Pancreas (tissue), 10 donors: ENCODE measurements at places on chromosomes 3 and 15. TPM values are rescaled to one million over a fixed set of nuclear protein-coding genes. Genes with fewer than 3 reads are reported as not detected.

The TASOR gene
- polyA plus RNA-seq: 18.5 TPM

The CHRD gene
- 96.7 TPM for polyA plus RNA-seq

The CASR gene
- polyA plus RNA-seq: 24.6 TPM

The IFT80 gene
- 12.0 TPM for polyA plus RNA-seq

The RAB6B gene
- polyA plus RNA-seq: 3.1 TPM

The PLA2G4B gene
- 46.1 TPM for polyA plus RNA-seq

The RPL29 gene
- 1,829 TPM for polyA plus RNA-seq

The SLC27A2 gene
- polyA plus RNA-seq: 1.5 TPM

The PROK2 gene
- not detected for polyA plus RNA-seq

The ZNF502 gene
- polyA plus RNA-seq: 3.3 TPM

The PTX3 gene
- polyA plus RNA-seq: 2.1 TPM

The BCHE gene
- 1.4 TPM for polyA plus RNA-seq

The FBXO22 gene
- 7.1 TPM for polyA plus RNA-seq

The TTLL13 gene
- 2.4 TPM for polyA plus RNA-seq

The SEMA6D gene
- polyA plus RNA-seq: 8.9 TPM

The ECE2 gene
- polyA plus RNA-seq: 25.4 TPM

The PLA2G4D gene
- polyA plus RNA-seq: 0.04 TPM

The ITIH1 gene
- polyA plus RNA-seq: 1.1 TPM

The PEX5L gene
- 1.1 TPM for polyA plus RNA-seq

The CYP1A2 gene
- not detected for polyA plus RNA-seq

The PRRT3 gene
- polyA plus RNA-seq: 2.5 TPM

The EMC7 gene
- 38.0 TPM for polyA plus RNA-seq

The DNAH12 gene
- polyA plus RNA-seq: 6.1 TPM

The TUSC7 gene
- not detected for polyA plus RNA-seq

The TYRO3 gene
- polyA plus RNA-seq: 7.3 TPM

The MINAR1 gene
- polyA plus RNA-seq: 1.1 TPM

The GHSR gene
- polyA plus RNA-seq: 0.27 TPM

The SKOR1 gene
- 0.54 TPM for polyA plus RNA-seq

The BTLA gene
- polyA plus RNA-seq: not detected

The ACVR2B gene
- 1.3 TPM for polyA plus RNA-seq

The CHST2 gene
- 0.49 TPM for polyA plus RNA-seq

The AHSG gene
- polyA plus RNA-seq: 0.30 TPM

The MFN1 gene
- polyA plus RNA-seq: 24.5 TPM

The CPN2 gene
- not detected for polyA plus RNA-seq

The CHCHD6 gene
- 10.9 TPM for polyA plus RNA-seq

The CFAP100 gene
- not detected for polyA plus RNA-seq

The CYP8B1 gene
- polyA plus RNA-seq: not detected

The TRAT1 gene
- polyA plus RNA-seq: not detected

The GOLGA6A gene
- polyA plus RNA-seq: not detected

The PODXL2 gene
- polyA plus RNA-seq: 6.0 TPM

The DOCK3 gene
- 0.57 TPM for polyA plus RNA-seq

The FBLN2 gene
- 4.4 TPM for polyA plus RNA-seq

The SLC12A1 gene
- polyA plus RNA-seq: not detected

The TMC3 gene
- 0.05 TPM for polyA plus RNA-seq

The AMT gene
- 31.4 TPM for polyA plus RNA-seq

The RBP2 gene
- 1.0 TPM for polyA plus RNA-seq

The IFT57 gene
- 10.4 TPM for polyA plus RNA-seq

The COL7A1 gene
- 9.9 TPM for polyA plus RNA-seq

The CLDN16 gene
- 0.09 TPM for polyA plus RNA-seq

The RHOV gene
- polyA plus RNA-seq: 11.9 TPM

The CCDC39 gene
- polyA plus RNA-seq: 0.16 TPM

The MORF4L1 gene
- 55.0 TPM for polyA plus RNA-seq

The ADGRG7 gene
- polyA plus RNA-seq: not detected

The PTPRG gene
- polyA plus RNA-seq: 2.8 TPM

The NRROS gene
- polyA plus RNA-seq: 1.4 TPM

The PRSS50 gene
- polyA plus RNA-seq: 0.87 TPM

The SERPINI2 gene
- polyA plus RNA-seq: 143 TPM

The MOBP gene
- polyA plus RNA-seq: not detected

The ACTRT3 gene
- 0.49 TPM for polyA plus RNA-seq
